Kasumi-1 (cell line): ENCODE measurements at places on chromosomes 4 and X.
A peak's percentile ranks its signal among the peaks of the same experiment; 100 is the strongest.

- DNase-seq = peak; percentile 0
Observed at GRCh38 chrX:49129427-49129826, 5.9 kb upstream of the GPKOW start.

DNA sequence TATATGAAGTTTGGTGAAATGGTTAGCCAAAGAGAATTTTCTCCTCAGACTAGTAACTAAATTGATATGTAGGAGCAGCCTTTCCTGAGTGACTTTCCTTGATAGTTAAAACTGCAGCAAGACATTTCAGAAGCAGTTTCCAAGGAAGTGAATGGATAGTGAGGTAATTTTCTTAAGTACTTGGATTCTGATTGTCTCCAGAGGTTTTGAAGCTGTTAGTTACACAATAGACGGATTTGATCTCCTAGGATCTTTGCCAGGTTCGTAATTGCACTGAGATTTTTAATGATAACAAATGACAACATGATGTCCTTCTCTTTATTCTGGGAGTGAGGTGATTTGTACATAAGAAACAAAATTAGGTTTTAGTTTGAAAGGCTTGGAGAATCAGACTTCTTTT lies 29.2 kb downstream of the PRRG1 start:
- DNase-seq = no peak

GRCh38 chrX:146238173-146238572 lies 420.5 kb downstream of the SLITRK2 start:
- DNase-seq = no peak

DNA sequence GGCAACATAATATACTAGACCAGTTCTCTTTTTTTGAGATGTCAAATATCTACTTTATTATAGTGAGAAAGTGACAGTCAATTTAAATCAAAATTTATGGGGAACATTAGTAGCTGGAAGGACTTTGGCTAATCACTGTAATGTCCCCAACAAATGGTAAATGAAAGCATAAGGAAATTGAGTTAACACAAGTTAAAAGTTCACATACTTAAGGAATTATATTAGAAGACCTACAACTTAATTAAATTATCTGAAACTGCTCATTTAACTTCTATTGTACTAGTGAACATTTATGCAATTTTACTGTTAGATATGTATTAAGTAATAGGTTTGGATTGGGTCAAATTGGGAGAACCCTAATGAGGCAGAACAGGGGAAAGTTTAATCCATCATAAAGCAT lies 160.3 kb upstream of the TENM3 start:
- no peak for DNase-seq

DNA sequence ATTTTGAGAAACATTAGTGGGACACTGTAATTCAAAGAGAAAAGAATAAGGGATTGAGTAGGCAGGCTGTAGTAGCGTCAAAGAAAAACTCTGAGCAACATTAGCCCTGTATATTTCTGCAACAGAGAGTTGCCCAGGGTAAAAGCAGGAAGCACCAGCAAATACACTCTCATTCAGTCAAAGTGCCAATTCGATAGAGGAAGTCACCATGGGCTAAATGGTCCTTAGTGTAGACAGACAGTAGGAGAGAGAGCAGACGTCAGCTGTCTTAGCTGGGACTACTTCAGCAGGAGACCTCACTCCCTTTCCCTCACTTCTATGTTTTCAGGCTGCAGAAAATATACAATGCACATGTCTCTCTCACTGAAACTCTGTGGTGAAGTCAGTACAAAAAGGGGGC lies 2073.8 kb upstream of the TENM3 start:
- peak; percentile 35 for DNase-seq
